ENCODE measurements at places on chromosomes 4 and X.

GRCh38 chrX:39948582-39948981 is 149.2 kb downstream of the BCOR start:
- DNase-seq: no peak

DNA sequence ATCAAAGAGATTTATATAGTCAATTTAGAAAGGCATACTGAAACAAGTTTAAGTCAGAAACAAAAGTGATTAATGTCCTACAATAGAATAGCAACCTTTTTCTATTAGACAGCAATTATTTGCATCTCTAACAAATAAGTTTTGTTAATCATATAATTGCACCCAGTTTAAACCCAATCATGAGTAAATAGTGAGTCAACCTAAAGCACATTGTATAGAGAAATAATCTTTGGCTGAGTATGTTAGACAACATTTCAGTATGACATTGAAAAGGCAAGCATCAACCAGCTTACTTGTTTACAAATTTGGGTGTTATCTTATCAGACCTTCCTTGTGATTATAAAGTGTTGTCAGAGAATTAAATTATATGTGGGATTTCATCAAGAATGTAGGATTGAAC is 209.5 kb downstream of the IL15 start:
- DNase-seq: no peak

- no peak for DNase-seq
Measured at GRCh38 chr4:38073596-38074234, 113.5 kb downstream of the PTTG2 start.

DNA sequence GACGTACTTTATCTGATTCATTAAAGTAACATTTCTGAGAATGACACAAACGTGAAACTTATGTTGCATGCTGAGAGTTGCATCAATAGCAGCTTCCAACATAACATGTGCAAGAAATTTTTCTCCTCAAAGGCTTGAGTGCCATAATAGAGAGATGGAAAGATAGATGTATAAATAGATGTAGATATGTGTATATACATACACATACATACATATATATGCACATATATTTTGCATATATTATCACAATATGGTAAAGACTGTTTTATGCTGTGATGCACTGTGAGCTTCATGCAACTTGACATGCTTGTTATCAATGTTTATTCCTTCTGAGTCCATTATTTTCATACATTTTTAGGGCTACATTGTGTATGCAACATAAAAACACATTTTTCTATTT is 270.6 kb upstream of the GALNTL6 start:
- DNase-seq: no peak

DNA sequence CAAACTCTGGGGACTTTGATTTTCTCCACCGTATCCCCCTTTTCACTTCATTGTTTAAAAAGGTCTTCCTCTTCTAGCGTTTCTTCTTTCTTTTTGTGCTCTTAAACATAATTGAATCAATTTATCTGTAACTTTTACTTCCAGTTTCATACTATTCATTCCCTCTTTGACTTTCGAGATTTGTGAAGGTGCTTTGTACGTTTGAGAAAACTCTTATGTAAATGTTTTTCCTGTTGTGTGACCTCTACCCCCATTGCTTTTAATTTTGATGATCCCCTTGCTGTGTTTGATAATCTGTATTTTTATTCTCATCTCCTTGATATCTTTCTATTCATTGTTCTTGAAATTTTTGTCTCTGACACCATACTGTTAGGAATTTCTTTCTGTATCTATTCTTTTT is 4.8 kb downstream of the USP38 start:
- no peak for DNase-seq

GRCh38 chr4:100816436-100817045 is 298.7 kb upstream of the EMCN start:
- no peak for DNase-seq

DNA sequence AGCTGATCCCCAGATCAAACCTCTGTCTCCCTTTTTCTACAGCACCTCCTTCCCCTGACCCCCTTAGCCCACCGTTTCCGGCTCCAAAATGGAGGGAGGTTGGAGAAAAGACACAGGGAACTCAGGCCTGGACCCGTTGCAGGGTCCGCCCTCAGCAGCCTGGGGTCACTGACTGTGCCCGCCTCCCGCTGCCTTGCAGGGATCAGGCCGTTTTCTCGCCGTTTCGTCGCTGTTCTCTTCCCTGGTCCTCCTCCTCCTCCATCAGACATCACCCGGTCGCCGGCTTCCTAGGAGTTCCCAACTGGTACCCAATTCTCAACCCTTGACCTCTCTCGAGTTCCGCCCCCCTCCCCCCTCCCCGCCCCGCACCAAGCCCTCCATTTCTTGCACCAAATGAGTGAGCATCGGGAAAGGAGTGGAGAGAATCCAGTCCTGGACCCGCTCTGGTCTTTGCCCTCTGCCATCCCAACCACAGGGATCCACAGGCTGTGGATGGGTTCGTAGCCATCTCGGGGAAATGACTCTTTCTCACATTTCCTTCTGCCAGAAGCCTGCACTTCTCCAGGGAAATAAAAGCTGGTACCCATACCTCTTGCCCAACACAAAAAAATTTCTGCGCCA is 493 bp downstream of the TCEAL5 start:
- no peak for DNase-seq

DNA sequence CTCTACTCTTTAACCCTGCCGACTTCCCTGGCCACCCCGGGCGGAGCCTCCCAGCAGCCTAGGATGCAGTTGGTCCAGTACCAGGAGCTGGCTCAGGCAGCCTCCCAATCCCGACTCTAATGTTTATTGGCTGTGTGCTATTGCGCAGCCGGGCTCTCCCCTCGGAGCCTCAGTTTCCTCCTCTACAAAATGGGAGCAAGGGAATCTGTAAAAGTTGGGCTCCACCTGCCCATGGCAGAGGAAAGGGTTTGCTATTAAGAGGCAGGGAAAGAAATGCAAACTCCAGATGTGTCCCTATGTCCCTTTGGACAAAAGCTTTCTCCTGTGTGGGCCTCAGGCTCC is 140.8 kb upstream of the PJA1 start:
- DNase-seq: no peak

DNA sequence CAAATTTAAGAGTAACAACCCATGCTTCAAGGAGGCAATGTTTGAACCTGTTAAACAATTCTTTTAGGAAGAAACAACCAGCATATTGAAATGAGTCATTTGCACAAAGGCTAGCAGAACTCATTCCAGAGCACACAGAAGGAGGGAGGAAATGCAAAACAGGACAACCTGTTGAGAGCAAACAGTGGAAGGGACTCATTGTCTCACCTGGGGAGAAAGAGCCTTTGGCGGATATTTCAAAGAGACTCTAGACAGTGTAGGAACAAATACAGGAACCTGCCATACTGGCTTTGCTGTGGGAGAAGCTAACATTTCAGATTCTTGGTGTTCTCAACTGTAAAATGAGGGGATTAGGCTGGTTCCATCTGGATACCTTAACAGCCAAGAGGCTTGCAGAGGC is 14.8 kb upstream of the RASGEF1B start:
- no peak for DNase-seq

- DNase-seq: no peak
Measured at GRCh38 chr4:45484740-45485139, 639.1 kb downstream of the GABRG1 start.

GRCh38 chr4:79854856-79855502 is 218.1 kb downstream of the ANTXR2 start:
- DNase-seq: no peak

GRCh38 chr4:122992641-122993040 is 70.2 kb upstream of the NUDT6 start:
- no peak for DNase-seq

DNA sequence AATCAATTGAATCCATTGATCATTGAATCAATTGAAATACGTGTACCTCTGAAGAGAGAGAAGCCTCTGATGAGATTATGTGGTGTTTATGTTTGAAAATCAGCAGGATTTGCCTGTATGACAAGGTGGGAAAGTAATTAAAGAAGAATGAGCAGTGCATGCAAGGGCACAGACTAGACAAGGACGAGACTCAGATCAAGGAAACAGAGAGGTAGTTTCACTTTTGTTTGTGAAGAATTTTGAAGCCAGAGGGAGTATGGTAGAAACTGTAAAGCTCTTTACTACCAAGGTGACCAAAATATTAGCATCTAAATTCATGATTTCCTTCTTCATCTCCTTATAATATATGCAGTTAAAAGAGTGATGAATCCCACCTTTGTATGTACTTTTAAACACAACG is 1830.0 kb upstream of the IGFBP7 start:
- DNase-seq: no peak

DNA sequence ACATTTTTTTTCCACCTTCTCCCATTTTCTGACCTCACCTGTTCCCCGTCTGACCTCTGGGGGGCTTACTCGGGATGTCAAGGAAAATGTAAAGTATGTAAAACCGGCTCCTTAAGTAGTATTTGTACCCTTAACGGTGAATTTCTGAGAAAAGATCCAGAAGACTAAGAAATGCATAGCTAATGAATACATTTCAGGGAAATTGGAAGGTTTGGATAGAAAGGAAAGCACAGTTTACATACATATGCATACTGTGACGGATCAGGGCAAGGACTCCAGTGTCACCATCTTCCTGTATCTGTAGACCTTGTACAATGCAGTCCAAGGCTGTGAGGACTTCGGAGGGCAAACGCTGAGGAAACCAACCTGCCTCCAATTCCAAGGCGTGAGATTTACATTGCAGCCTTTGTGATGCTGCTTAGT is 2185.9 kb upstream of the TENM3 start:
- no peak for DNase-seq

- no peak for DNase-seq
Measured at GRCh38 chr4:20723019-20723418, 22.8 kb downstream of the PACRGL start.

DNA sequence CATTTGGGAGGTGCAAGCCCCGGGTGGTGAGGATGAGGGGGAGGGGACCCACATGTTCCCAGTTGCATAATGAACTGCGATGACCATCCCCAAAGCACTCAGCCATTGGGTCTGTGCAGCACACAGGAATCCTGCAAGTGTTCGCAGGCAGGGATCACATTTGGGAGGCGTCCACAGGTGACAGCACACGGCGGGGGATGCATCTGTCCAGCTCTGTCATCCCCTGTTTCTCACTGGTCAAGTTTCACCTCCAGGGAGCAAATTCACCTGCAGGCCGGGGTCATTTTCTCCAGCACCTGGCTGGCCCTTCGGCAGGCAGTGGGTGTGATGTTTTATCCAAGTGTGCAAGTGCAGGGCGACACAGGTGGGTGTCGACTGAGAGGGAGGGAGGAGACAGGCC is 33.3 kb upstream of the SORCS2 start:
- no peak for DNase-seq

- peak; percentile 45 for DNase-seq
Measured at GRCh38 chrX:11423362-11423818, 130.2 kb downstream of the AMELX start.

GRCh38 chr4:145760176-145760575 is 80.2 kb downstream of the C4orf51 start:
- DNase-seq: no peak

DNA sequence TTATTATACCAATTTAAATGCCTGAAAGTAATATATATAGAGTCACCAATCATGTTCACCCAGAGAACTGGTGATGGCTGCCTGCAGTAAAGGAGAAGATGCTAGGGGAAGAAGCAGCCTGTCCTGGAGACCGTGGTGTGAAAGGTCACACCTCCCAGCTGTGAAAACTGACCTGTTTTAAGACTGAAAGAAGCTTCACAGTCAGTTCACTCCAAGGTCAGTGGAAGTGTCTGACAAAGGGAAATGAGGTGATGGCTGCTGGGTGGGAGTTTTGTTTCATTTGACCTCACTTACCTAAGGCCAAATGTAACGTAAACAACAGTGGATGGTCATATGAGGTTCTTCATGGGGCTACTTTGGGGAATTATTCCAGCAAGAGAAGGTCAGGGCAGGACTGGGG is 352.1 kb upstream of the GATB start:
- no peak for DNase-seq

DNA sequence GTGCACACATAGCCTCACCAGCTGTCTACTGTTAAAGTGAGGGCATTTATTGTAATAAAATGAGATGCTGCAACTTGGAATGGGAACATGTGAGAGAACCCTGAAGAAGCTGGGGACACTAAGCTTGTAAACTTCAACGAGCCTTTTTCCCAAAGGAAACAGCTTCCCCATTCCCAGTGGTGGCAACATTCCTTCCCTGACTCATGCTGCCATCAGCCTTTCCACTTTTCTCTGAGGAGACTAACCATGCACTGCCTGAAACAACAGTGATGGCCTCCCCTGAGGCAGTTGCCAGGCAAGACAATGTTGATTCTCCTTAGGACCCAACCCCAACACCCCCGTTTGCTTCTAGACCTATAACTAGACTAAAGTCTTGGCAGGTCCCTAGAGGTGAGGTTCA is 928.3 kb downstream of the GLUD2 start:
- no peak for DNase-seq

- DNase-seq: no peak
Measured at GRCh38 chr4:76709772-76710090, 188.2 kb downstream of the SOWAHB start.

DNA sequence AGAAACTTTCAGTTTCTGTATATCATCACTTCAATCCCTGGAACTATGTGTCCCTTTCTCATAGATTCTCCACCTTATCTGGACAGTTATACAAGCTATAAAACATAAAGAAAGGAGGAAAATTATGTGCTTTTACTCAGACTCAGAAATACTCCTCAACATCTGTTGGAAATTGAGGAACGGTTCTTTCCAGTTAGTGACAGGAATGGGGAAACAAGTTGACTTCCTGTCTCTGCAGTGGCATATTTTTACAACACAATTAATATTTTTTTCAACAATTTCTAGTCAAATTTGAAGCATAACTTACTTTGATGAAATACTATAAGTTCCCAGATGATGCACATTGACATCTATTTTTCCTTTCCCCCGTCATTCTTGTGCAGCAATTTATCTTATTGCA is 27.9 kb downstream of the ABHD18 start:
- no peak for DNase-seq

GRCh38 chrX:54182864-54183613 is at the start of gene FAM120C:
TSS of gene FAM120C (minus strand) at chrX:54183254. CDS start at chrX:54183198, 56 bp downstream.
- DNase-seq: peak; percentile 75

GRCh38 chr4:38865445-38865844 is 2.2 kb upstream of the FAM114A1 start:
- DNase-seq: no peak

DNA sequence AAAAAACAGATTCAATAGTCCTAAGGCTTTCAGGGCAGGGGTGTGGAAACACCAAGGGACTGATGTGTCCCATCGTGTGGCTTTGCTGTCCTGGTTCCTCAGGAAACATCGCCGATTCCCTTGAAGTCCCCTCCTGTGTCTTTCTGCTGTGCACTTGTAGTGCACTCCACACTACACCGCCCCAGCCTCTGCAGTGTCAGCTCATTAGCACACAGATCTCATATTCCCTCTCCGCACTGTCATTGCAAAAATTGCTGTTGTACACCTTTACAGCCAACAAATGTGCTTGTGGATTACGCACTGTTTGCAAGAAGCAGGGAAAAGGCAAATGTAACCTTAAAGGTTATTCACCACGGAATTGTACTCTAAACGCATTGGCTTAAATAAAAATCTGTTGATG is 5.3 kb downstream of the GRIA3 start:
- no peak for DNase-seq

Measured in hepatic stellate cell (primary cell).